ENCODE measurements at places on chromosomes 3 and 15.

GRCh38 chr3:140378571-140379340 lies 299.1 kb upstream of the TRIM42 start:
- no peak for DNase-seq

DNA sequence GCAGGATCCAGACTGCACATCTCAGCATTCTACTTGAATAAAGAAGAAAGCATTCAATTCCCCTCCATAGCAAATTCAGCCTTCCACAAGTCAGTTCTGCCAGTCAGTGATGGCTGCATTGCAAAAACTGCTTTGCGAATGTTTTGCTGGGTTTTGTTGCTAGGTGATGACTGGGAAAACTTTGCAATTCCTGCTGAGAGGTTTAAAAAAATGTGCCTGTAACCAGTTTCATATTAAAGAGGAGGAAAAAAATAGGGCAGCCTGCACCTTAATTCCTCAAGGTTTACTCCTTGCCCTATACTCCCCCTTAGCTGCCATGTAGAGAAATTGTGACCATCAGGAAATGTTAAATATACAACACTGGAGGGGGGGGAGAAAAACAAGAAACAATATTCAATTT lies 225.6 kb upstream of the ATP11B start:
- DNase-seq, result no peak

GRCh38 chr3:839981-840380 lies 252.8 kb upstream of the CNTN6 start:
- DNase-seq, result no peak

DNA sequence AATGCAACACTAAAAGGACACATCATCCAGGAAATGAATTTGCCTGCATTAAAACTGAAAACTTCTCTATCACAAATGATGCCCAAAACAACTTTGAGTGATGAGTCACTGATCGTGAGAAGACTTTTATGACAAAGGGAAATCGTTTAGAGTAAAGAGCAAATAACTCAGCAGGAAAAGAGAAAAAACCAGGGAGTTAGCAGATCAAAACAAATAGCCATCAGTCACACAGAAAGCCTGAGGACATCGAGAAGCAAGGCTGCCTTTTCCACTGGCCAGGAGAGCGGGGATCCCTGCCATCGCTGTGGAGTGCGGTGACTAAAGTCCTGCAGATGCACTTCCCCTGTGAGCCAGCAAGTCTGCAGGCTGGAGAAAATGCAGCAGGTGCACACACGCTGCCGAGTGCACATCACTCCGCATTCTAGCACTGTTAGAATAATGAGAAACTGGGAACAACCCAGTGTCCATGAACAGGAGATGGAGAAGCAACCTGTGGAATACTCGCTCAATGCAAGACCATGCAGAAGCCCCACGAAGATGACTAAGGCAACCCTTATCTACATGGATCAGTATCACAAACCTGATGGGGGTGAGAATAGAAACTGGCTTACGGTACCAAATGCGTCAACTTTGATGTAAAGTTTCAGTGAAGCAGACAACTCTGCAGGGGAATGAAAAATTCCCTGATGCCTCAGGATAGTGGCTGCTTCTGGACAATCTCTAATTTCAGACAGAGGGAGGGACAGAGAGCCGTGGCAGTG lies 86.4 kb downstream of the NSMCE3 start:
- DNase-seq, result no peak

DNA sequence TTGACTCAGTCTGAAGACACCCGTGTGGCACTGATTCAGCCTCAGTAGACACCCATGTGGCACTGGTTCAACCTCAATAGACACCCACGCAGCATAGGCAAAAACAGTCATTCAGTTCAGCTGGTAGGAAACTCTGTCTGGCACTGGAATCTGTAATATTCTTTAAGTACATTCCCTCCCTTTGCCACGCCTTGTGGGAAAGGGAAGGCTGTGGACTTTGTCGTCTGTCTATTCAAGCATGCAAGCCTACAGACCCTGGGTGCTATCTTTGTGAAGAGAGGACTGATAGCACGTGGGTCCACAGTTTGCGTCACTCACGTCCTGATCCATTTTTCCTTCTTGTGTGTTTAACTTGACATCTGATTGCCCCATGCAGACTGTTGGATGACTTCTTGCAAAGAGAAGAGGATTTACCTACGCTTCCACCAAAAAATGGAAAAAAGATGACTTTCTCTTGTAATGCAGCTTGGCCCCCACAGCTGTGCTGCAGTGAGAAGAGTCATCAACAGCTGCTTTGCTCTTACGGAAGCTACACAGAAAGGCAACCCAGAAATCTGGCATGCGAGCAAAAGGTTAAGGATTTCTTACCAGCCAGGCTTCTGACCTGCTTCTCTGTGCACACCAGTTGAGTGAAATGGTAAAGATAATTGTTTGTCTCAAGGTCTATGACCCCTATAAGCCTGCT lies 278.1 kb downstream of the ULK4 start:
- DNase-seq, result no peak

DNA sequence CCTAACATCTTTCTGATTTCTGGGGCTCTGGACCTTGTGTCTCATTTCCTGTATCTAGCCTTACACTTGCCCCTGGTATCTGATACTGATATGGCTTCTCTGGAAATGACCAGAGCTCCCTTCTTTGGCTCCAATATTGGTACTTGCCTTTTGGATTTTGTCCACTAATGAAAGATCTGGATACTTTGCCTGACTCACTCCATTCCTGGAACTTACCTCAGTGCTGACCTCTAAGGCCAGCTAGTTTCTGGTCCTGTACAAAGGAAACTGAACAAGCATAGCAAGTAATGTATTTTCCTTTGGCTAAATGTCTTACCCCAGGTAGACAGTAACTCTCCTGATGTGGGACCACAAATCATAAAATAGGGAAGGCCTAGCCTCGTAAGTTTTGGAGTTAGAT lies 93.8 kb upstream of the SLC4A7 start:
- DNase-seq, result no peak

DNA sequence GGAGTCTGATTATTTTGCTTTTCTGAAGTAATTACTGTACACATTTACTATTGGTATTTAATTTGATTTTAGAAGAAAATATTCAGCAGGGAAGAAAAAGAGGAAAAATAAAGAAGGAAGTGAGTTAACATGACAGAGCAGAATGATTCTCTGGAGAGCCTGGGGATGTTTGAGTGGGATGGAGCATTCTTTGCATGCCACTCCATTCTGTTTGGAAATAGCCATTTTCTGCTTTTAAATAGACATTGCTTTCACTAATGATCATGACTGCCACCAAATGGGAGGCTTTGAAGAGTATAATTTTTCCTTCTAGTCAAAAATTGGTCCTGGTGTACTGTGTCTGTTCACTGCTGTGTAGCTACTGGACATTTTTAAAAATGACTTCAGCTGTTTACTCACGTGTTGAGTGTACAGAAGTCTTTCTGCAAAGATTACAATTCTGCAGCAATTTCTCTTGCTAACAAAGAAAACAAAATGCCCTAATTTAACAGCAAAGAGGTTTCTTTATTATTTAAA lies 196.1 kb downstream of the RYR3 start:
- DNase-seq, result no peak

GRCh38 chr3:56467108-56467507 lies 1.2 kb downstream of the ERC2 start:
- DNase-seq, result no peak

DNA sequence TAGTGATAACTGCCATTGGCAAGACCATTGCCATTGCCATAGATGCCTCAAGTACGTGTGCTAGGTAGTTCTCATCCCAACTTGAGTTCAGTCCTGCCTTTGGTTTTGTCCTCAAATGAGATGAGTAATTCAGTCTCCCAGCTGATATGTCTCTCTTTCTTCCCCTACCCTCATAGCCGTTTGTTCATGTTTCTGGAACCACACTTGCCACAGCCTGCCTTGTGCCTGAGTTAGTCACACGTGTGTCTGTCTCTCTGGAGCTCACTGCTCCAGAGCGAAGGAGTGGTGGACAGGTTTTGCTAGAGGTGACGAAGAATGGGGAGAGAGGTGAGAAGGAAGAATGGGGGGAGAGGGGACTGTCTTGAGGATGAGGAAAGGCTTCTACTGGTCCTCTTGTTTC lies 88.0 kb upstream of the IGF1R start:
- DNase-seq, result no peak

DNA sequence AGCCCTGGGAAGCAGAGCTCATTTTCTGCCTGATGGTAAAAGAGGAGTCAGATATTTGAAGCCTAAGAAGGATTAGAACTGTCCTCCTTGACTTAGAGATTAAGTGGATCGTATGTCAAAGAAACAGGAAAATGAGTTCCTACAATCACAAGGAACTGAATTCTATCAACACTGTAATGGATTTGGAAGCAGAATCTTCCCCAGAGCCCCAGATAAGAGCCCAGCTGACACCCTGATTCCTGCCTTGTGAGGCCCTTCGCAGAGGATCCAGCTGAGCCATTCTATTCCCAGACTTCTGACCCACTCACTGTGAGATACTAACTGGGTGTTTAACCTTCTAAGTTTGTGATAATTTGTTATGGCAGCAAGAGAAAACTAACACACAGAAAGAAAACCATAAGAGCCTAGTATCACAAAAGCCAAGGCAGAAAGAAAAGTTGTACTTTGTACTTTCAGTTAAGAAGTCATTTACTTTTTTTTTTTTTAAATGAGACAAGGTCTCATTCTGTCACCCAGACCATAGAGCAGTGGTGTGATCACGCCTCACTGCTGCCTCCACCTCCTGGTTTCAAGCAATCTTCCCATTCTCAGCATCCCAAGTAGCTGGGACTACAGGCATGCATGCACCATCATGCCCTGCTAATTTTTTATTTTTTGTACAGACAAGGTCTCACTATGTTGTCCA lies 61.1 kb upstream of the ZBTB20 start:
- DNase-seq, result no peak

DNA sequence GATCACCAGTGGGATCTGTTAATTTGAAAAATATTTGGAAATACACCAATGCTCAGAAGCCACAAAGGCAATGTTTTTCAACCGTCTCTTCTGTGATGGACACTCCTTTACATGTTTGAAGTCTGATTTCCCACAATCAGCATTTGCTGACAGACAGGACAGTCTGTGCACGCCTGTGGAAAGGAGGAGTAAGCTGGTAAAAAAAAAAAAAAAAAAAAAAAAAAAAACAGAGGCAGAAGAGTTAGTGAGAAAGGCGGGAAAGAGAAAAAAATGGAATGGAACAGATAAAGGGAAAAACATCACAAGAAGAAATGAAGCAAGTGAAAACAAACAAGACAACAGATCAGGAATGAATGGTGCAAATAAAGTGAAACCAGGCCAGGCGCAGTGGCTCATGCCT lies 35.0 kb downstream of the PRTG start:
- no peak for DNase-seq

DNA sequence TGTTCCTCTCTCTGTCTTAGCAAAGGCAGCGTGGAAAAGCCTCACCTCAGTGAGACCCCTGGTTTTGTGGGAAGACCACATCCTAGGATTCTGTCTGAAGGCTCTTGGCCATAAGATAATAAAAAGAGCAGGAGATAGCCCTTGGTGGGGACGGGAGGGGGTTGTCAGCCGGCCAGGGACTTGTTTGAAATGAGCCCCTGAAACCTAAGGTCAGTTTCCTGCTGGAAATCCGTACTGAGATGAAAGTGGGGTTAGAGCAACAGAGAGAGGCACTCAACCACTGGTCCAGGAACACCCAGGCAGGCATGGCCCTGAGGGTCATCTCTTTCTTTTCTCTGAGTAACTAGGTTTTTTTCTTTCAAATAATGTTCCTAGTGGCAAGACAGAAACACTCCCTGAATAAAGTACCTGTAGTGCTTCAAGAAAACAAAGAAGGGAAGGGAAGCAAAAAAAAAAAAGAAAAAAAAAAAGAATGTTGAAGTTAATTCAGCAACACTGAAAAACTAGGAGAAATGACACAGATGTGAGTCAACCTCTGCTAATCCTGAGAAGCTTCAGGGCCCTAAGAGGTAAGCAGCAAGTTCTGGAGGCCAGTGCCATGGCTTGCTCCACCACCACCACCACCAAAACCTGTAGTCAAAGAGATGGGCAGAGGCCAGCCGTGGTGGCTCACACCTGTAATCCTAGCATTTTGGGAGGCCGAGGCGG lies 3.2 kb downstream of the ITGB5 start:
- no peak for DNase-seq

GRCh38 chr3:138459619-138460535 lies 25.5 kb downstream of the ESYT3 start:
- no peak for DNase-seq

GRCh38 chr15:97875025-97875512 lies 85.4 kb upstream of the ARRDC4 start:
- no peak for DNase-seq

Data from stimulated activated effector memory CD8-positive, alpha-beta T cell treated with anti-CD3 and anti-CD28 coated beads, Interleukin-12 subunit alpha, Interleukin-12 subunit beta, amount 100 ng/mL, for 72 hours (primary cell).